ENCODE measurements at places on chromosomes 1 and 21. TPM values are rescaled to one million over a fixed set of nuclear protein-coding genes. Genes with fewer than 3 reads are reported as not detected.

Gene SLAMF8
- not detected for total RNA-seq

Gene TSPAN2
- total RNA-seq: 0.90 TPM

Gene S100A1
- not detected for total RNA-seq

Gene ADAMTS5
- total RNA-seq: under 0.01 TPM

Gene LAMB3
- total RNA-seq: 21.8 TPM

Gene ZSWIM5
- 0.54 TPM for total RNA-seq

Gene SPRR1A
- total RNA-seq: not detected

Gene MACO1
- total RNA-seq: 17.7 TPM

Gene KCNJ15
- 0.18 TPM for total RNA-seq

Gene KCNJ6
- under 0.01 TPM for total RNA-seq
